ENCODE measurements at places on chromosomes 4 and X. TPM values are rescaled to one million over a fixed set of nuclear protein-coding genes. Genes with fewer than 3 reads are reported as not detected.

RAB39B gene
- total RNA-seq = 8.7 TPM

DNA sequence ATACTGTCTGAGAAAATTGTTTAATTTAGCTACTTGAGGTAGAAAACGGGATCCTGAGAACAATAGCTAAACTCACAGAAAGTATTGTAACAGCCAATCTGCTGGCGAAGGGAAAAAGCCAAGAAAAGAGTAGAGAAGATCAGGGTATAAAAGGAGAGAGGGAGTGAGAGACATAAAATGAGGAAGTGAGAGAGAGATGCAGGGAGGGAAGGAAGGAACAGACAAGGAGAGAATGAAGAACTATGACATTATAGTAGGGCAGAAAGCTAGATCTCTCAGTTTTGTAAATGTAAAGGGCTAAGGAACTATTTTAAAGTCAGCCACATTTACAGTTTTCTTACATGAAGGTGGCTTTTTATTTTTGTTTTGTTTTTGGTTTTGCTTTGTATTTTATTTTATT is 1.6 kb upstream of the GIMD1 start:
- no peak for DNase-seq

CXorf49 gene
- not detected for total RNA-seq

GIMD1 gene
- not detected for total RNA-seq

DNA sequence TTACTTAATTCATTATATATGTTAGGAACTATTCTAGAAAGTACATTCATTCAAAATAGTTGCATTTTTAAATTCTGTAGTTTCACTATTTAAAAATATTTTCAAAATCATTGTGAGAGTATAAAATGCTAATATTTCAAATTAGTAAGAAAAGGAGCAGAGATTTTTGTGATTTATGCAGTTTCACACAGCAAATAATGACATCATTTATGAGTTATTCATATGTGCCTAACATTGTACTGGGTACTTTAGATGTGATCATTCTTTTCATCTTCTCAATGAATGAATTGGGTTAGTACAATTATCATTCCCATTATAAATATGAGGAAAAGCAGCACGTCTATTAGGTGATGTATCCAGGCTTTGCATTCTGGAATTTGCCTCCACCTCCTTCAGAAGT is 1451.0 kb upstream of the IGFBP7 start:
- no peak for DNase-seq

GRCh38 chrX:9494771-9495170 is 29.9 kb downstream of the TBL1X start:
- DNase-seq = no peak

PRKG2 gene
- 2.3 TPM for total RNA-seq

H2BW2 gene
- not detected for total RNA-seq

DNA sequence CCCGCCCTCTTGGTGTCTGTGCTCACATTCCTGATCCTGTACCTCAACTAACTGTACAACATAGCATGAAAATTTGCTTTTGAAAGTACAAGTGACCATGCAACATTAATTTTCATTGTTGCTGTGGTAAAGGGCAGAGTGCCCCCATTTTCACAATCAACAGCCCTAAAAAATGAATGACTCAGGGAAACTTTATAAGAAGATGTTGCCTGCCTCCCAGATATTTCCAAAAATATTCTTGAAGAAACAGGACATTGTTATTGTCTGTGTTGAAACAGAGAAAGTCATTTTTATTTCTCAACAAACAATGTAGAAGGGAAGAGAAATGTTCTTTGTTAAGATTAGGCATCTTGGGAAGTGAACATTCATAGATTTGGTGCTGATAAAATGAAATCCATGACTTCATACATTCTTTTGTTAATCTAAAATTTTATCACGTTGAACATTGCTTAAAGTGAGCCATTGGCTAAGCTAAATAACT is 113.9 kb upstream of the ANXA3 start:
- no peak for DNase-seq

- DNase-seq = no peak
These were observed 104.8 kb upstream of the CXCL13 start for GRCh38 chr4:77500801-77501200.

LEF1 gene
- 19.4 TPM for total RNA-seq

TSPYL2 gene
- total RNA-seq = 35.5 TPM

PPBP gene
- not detected for total RNA-seq

GC gene
- not detected for total RNA-seq

- no peak for DNase-seq
These were observed 99.6 kb upstream of the INTU start for GRCh38 chr4:127533028-127533700.

- DNase-seq = no peak
These were observed 39.4 kb downstream of the ATP1B4 start for GRCh38 chrX:120401301-120401700.

DNA sequence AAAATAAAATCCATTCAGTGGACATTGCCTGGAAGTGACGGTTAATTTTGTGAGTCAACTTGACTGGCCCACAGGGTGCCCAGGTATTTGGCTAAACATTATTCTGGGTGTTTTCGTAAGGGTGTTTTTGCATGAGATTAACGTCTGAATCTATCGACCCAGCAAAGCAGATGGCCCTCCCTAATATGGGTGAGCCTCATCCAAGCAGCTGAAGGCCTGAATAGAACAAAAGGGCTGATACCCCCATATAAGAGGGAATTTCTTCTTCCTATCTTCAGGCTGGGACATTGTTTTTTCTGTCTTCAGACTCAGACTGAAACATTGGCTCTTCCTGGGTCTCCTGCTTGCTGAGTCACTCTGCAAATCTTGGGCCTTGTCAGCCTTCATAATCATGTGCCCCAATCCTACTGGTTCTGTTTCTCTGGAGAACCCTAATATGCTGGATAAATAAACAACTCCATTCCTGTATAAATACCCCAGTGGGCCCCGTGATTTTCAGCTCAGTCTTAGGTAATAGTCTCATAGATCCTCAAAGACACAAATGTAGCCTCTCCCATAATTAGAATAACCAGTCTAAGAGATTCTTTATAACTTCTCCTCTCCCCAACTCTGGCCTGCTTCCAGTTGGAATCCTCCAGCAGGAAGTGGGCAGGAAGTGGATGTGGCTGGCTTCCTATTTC is 33.1 kb upstream of the DDX3X start:
- DNase-seq = no peak

GRCh38 chrX:44462850-44463249 is 79.8 kb downstream of the FUNDC1 start:
- DNase-seq = no peak

DNA sequence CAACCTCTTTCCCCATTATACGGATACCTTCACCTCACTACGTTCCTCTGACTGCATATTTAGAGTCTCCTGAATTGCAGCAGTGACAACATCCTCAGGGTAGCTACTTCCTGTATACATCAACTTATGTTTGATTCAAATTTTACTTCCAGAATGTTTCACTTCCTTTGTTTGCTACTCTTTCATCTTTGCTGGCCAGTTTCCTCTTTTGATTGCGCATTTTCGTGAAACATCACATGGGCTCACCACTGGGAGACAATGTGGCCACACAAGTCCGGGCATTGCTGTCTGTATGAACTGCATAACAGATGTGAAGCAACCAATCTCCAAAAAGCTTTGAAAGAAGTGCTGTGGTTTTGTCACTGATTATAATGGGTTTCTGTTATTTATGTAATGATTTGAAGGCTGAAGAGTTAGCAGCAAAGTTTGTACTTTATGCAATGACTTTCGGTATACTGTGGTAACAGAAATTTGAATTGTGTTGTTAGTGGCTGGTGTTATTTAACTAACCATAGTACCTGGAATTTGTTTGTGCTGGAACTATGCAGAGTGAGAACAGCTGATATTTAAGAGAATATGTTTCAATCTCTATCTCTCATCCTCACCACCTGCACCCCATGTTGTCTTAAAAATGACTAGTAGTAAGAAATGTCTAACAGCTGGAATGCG is 7.4 kb downstream of the SNCA start:
- DNase-seq = no peak

XAGE2 gene
- not detected for total RNA-seq

GRCh38 chr4:152594978-152595925 is 59.4 kb upstream of the FBXW7 start:
- DNase-seq = no peak

TXLNG gene
- total RNA-seq = 37.1 TPM

HPGD gene
- not detected for total RNA-seq

GRCh38 chrX:153763298-153763932 is 634 bp upstream of the PLXNB3 start:
- no peak for DNase-seq

ADH7 gene
- total RNA-seq = not detected

- DNase-seq = no peak
These were observed 244.3 kb downstream of the PTTG2 start for GRCh38 chr4:38204339-38205035.

DNA sequence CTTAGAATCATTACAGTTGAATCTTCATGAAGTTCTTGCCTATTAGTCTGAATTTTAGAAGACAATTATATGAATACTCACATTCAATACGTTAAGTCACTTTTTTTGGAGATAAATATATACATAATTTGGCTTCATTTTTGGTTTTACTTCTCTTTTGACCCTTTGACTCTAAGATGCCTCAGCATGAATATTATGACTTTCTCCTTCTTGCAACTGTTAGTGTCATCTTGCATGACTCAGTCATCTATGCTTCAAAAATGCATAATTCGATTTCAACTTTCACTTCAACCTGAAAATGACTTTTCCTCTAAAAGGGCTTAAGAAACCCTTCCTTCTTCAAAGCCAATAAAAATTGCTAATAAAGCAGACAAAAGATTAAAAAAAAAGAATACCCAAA is 1427.5 kb downstream of the ADGRL3 start:
- no peak for DNase-seq

FREM3 gene
- total RNA-seq = not detected

DNA sequence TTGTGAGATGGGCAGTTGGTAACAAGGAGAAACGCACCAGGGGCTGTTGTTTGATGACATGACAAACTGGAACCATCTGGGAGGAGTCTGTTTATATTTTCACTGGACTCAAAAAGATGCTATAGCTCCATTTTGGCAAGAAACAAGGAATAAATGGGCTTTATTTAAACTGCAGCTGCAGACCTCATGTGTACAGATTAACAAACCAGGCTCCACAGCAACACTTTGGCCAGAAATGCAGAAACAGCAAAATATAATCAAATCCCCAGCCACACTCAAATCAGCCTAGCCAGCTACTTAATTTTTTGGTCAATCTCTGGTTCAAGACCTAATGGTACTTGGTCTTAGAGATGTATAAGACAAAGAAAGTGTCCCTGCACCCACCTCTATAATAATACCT is 52.7 kb downstream of the ASB9 start:
- DNase-seq = no peak

CT55 gene
- total RNA-seq = not detected

DNA sequence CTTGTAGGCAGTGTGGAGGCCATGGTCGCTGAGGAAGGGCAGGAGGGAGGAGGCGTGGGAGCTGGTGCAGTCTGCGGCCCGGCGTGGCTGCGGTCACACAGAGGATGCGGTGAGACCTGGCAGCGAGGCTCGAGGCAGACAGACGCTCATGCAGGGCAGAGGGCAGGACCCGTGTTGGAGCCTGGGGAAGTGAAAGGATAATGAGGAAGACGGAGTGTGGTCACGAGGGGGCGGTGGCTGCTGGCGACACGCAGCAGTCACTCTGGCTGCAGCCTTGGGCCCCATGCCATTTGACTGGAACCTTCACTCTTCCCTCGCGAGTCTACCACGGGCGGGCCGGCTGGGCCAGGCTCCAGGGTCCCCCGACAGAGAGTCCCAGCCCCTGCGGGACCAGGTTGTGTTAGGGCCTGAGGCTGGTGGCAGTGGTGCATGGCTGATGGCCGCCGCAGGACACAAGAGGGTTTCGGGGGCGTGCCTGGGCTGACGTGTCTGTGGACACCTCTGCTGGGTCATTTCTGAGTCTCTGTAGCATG is 68.8 kb upstream of the HGFAC start:
- DNase-seq = no peak
